ENCODE measurements at places on chromosomes 5 and 9.

- no peak for DNase-seq
Measured at GRCh38 chr5:92544036-92544435, 1037.0 kb downstream of the NR2F1-AS1 start.

DNA sequence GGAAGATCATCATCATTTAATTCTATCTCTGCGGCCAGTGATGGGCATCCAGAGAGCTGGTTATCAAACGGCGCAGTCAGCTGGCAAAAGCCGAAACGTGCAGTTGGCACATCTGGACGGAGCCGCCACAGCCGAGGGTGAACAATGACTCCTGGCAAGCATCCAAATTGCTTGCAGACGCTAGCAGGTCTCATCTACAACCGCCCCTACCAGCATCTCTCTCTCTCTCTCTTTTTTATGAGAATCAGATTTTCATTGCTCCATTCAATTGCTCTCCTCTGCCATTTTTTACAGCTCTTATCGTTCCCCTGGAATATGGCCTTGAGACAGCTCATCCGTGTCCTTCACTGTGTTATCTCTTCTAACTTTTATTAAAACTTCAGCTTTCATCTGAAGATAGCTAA is 165.2 kb downstream of the MAPKAP1 start:
- no peak for DNase-seq

GRCh38 chr9:14243514-14244042 is 70.4 kb downstream of the NFIB start:
- DNase-seq = no peak

GRCh38 chr9:76758476-76758875 is 5.8 kb upstream of the PCA3 start:
- no peak for DNase-seq

DNA sequence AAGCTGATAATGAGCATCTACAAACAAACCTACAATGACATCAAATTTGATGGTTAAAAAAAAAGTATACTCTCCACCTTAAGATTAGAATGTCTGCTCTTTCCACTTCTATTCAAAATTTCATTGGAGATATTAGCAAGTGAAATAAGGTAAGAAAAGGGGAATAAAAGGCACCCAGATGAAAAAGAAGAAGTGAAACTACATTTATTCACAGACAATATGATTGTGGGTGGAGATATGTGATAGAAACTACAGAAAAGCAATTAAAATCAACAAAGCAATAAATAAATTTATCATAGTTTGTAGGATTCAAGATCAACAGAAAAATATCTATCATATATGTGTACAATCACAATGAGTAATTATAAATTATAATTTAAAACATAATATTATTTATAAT is 395.1 kb upstream of the CCNH start:
- DNase-seq = no peak
